H7 (cell line): ENCODE measurements at places on chromosomes 5 and 9. TPM values are rescaled to one million over a fixed set of nuclear protein-coding genes. Genes with fewer than 3 reads are reported as not detected.

DNA sequence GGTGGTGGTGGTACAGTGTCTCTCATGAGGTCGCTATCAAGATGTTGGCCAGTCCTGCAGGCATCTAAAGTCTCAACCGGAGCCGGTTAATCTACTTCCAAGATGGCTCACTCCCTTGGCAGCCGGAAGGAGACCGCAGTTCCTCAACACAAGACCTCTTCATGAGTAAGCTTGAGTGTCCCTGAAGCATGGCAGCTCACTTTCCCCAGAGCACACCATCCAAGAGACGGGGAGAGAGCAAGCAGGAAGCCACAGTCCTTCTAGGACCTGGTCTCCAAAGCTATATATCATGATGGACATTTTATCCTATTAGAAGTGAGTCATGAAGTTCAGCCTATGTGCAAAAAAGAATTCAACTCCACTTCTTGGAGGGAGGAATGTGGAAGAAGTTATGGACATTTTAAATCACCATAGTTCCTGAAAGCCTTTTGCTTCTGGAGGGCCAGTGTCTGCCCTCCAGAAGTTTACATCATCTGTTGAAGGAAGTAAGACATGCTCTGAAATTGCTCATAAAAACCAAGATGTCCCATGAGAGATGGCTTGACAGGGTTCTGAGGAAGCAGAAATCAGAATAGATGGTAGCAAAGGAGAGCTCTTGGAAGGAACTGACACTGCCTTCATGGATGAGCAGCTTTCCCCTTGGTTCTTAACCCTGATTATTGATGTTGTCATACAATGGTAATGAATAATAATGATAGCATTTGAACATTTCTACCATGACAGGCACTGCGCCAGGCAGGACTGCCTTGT lies 21.3 kb downstream of the GALNT10 start:
- no peak for DNase-seq

CDC20B gene
- not detected in 2 replicates for total RNA-seq

GRCh38 chr5:24353611-24354010 lies 291.2 kb downstream of the CDH10 start:
- no peak for DNase-seq

DNA sequence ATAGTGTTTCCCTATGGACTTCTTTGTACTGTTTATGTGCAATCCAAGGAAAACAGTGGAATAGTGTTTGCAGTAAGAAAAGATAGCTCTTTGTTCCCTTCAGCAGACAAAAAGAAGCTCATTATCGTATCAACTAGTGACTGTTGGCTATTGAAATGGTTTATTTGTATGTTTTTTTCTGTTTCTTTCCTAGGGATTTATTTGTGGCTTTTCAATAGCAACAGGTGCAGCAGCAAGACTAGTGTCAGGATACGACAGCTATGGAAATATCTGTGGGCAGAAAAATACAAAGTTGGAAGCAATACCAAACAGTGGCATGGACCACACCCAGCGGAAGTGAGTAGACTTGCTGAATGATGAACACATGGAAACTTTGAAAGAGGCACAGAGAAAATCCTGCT lies 65.1 kb downstream of the SLC44A1 start:
- no peak for DNase-seq

DNA sequence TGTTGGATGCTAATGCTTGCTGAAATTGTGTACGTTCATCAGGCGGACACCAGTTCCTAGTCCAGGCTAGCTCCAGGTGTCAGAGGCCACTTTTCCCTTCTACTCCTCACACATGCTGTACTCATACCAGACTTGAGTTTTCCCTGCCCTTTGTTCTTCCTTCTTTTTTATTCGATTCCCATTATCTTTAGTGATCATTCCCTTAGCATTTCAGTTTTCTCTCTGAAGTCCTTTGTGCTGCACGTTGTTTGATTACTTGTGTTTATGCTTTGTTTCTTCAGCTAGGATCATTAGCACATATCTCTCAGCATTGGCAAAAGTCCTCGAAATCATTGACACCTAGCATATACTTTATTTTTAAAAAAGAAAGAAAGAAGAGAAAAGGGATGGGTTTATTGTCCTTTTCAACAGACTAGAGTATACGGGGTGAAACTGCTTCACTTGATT lies 409 bp upstream of the COX7C start:
- DNase-seq: no peak

ANAPC2 gene
- 26.2 and 37.0 TPM in 2 replicates for total RNA-seq

DNA sequence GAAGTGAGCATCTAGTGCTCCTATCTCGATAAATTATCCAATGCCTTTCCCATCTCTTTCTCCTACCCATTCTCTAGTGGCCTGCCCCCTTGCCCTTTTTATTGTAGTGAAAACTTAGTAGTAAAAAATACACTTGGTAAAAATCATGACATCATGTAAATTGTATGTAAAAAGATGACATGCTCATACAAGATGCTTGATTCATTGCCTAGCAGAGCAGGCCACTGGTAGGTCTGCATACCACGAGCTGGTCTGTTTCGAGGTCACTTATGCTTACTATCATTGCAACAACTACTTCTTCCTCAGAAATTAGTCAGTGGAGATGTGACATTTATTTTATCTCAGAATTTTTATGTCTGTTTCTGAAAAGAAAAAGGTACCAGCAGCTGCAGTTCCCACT lies 177.3 kb downstream of the C9orf152 start:
- DNase-seq: no peak

GRCh38 chr5:134451225-134451935 lies 39.7 kb upstream of the CDKN2AIPNL start:
- DNase-seq: no peak

GRCh38 chr5:22496666-22497065 lies 356.5 kb downstream of the CDH12 start:
- DNase-seq: no peak

DNA sequence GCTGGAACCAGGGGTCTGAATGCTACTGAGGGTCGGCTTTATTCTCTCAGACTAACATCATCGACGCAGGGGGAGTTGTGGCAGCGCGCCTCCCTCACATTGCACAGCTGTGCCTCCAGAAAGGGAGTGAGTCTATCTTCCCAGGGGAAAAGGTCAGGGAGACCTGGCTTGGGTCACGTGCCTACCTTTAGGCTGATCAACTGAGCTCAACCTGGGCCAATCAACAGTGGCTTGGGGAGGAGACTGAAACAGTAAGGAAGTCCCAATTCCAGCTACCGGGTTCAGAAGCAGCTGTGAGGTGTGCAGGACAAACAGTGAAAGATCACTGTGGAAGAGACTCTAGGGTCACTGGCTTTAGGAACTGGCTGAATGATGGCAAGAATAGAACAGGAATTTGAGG lies 14.3 kb downstream of the SNX30 start:
- DNase-seq: peak; percentile 74

MRRF gene
- total RNA-seq: 26.2 and 36.2 TPM in 2 replicates

- DNase-seq: no peak
These were observed 79.5 kb upstream of the LHFPL2 start for GRCh38 chr5:78727786-78728761.

DNA sequence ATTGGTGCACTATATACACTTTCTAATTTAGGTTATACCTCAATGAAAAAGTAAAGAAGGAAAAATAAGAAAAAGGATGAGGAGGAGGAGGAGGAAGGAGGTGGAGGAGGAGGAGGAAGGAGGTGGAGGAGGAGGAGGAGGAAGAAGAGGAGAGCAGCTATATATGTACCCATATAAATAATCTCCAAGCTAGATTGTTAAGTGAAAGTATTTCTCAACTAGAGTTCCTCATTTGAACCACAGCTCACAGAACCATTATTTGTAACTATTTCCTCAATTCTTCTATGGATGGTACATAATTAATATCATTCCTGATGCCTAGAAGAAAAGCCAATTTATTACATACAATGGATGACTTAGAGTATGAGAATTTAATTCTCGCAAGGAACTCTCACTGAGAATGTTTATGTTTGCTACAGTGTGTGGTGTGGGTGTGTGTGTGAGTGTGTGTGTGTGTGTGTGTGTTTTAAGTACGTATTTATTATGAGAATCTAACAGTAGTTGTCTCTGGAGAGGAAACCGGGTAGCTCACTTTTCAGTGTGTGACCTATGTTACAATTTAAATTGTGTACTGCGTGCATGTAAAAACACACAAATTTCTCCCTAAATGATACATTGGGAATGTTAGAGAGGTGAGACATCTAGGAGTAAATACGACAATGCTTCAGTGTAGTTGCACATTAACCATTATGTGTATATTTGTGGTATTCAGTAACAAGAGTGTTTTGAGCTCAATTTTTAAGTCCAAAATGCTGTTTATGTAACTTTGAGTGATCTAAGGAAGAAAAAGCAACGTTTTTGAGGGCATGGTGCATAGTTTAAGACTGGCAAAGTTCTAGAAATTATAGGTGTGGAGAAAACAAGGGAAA lies 20.2 kb upstream of the NREP start:
- DNase-seq: no peak

PCDHGA7 gene
- not detected in 2 replicates for total RNA-seq

BTNL3 gene
- not detected in 2 replicates for total RNA-seq

DNA sequence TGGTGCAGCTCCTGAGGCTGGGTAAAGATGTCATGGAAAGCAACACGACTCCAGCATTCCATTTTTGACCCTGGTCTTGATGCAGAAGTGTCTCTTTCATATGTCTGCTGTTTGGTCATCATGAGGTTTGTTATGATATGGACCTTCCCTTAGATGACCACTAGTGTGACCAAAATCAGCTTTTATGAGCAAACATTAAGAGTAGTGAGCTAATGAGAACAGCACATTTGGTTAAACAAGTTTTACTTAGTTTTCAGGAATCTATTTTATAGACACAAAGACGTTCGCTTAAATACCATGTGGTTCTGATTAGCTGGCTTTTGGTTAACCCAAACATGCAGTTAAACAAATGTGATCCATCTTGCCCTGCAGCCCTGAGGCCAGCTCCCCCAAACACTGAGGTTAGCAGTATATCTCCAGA lies 56.7 kb upstream of the ACTBL2 start:
- DNase-seq: no peak

DNA sequence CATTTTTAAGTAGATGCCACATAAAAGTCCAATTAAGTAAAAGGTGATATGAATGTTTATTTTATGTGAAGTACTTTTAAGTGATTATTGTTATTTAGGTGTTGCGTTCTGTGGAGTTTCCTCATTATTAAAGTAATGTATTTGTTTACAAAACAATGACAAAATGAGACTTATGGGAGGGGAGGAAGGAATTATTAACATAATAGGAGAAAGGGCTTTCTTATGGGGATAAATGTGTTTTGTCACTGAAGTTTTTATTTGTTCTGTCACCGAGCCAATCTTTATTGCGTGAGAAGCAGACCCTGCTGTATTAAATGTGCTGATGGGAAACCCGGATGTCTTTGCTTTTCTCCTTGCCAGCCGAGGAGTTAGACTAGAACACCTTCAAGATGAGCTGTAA lies 44.5 kb downstream of the TRIO start:
- no peak for DNase-seq

DNA sequence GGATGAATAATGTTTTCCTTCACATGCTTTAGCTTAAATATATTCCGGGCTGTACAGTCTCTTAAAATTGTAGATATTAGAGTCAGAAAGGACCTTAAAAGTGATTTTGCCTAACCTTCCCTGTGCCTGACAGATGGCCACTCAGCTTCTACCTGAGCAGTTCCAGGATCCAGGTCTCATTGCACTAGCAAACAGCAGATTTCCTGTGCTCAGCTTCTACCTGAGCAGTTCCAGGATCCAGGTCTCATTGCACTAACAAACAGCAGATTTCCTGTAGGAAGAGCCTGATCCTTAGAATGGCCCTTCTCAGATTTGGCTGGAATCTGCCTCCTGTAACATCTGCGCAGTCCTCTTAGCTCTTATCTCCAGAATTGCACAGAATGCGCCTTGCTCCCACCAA lies 219.8 kb downstream of the AOPEP start:
- no peak for DNase-seq

DNA sequence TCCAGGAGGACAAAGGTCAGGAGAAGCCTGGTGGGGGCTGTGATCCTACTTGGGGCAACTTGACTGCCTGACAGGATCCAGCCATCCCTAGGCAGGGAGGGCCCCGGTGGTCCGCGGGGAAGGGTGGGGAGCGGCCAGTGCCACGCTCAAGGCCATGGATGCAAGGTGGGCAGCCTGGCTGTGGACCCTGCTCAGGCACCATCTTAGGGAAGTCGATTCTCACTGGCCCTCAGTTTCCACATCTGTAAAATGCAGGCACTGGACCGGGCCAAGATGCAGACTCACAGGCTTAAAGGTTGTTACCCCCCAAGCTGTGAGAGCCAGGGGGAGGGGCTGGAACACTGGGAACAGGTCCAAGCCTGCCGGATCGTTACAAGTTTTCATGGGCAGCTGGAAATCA lies 8.7 kb upstream of the DOLPP1 start:
- DNase-seq: peak; percentile 64

DNA sequence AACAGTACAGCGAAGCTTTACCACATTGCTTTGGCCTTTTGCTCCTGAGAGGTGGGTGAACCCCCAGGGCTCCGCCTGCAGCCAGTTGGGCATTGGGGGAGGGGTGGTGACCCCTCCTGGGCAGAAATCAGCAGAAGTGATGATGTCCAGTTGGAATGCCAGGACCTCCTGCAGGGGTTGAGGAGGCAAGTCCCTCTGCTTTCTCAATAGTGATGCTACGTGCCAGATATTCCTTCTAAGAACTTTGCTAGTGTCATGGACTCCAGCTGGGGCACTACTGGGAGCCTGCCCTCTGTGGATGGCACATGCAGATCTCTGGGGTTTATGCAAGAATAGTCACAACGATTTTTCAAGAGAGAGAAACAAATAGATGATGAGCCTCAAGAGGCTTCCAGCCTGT lies 95.6 kb downstream of the NDFIP1 start:
- DNase-seq: no peak

DNA sequence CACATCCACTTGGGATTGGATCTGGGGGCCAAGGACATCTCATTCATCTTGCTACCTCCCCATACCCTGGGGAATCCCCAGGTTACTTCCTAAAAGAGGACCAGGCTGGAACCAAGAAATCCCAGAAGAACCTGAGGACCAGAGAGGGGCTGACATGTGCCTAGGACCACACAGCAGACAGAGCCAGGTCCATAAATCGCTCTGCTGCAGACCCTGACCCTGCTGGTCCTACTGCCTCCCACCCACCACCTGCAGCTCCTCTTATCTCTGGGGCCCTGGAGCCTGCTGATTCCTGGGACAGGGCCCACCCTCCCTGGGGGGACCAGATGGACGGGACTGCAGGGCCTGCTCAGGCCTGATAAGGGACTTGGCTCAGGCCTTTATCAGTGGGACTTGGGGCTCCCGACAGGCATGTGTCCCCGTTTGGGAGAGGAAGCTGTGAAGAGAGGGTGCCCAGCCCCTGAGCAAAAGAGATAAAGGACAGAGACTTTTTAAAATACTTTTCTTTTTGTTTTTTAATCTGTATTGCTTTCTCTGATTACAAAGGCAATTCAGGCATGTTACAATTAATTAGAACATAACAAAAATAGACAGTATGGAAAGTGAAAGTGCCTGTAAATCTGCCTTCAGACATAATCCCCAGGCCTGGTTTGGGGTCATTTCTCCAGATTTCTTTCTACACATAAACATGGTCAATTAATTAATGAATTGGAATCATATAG lies 101.3 kb upstream of the LARP1 start:
- DNase-seq: peak; percentile 46
